Kidney (tissue), 22 donors: ENCODE measurements at places on chromosomes 1 and 21. TPM values are rescaled to one million over a fixed set of nuclear protein-coding genes. Genes with fewer than 3 reads are reported as not detected.

Gene MSH4
- total RNA-seq: 0.41 TPM

Gene FMOD
- total RNA-seq: 22.3 TPM

Gene RAB25
- total RNA-seq: 51.4 TPM

GRCh38 chr1:27097484-27097917 lies 57.4 kb downstream of the SLC9A1 start:
- H3K27me3 ChIP-seq: no peaks in the 10 kb centered on the region
- peaks cover 3% of the 10 kb centered on the region for H3K4me1 ChIP-seq
- H3K36me3 ChIP-seq: no peaks in the 10 kb centered on the region
- no peak overlapping the region for H3K4me3 ChIP-seq
- no peak overlapping the region for H3K27ac ChIP-seq

DNA sequence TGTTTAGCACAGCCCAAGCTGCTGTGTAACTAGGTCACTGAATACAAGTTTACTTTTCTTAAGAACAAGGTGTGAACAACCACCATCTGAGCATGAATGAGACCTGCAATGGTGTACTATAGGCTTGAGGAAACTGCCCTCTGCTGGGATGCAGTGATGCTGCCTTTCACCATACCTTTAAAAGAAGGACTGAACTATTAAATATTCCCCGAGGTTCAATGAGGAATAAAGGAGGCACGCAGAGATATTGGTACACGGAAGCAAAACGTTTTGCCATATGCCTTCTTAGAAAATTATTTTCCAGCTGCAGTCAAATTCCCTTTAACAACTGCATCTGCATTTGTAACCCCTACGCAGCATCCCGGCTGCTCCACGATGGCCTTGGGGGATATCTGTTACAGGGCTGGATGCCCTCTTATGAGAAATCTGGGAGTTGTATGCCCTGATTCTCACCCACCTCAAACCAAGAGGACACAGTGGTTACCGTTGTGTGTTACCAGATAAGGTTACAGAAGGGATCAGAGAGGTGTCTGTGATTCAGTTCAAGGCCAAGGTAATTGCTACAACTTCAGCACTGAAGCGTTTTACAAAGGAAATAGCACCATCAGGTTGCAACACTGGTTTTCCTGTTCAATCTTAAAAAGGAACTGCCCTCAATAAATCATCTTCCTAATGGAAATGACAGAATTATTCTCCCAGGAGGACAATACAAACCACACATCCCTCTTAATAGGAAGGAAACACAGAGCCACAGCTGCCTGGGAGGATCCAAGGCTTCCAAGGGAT lies 470.5 kb downstream of the LTN1 start:
- H3K4me3 ChIP-seq: no peak overlapping the region
- H3K27me3 ChIP-seq: no peaks in the 10 kb centered on the region
- peak; percentile 14 for DNase-seq
- H3K27ac ChIP-seq: no peak overlapping the region
- peaks cover 3% of the 10 kb centered on the region for H3K4me1 ChIP-seq

DNA sequence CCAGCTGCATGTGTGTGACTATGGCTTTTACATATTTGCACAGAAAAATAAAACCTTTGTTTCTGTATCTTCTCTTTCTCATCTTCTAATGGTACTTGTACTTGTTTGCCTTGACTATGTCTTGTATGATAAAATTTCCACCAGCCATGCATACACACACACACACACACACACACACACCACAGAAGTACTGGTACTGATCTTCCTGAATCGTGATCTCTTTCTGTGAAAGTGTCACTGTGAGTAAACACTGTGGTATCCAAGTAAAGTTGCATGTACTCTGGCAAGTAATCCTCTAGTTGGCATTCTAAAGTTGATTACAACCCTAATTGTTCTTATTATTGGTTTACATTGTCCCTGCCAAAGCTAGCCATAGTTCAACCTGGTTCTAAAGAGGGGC lies 176.7 kb downstream of the CRB1 start:
- H3K4me1 ChIP-seq: no peaks in the 10 kb centered on the region
- DNase-seq: no peak
- H3K36me3 ChIP-seq: no peaks in the 10 kb centered on the region
- H3K27ac ChIP-seq: no peak overlapping the region
- no peak overlapping the region for H3K4me3 ChIP-seq
- no peaks in the 10 kb centered on the region for H3K27me3 ChIP-seq

GRCh38 chr1:51840743-51841461 lies 37.6 kb downstream of the NRDC start:
- H3K27ac ChIP-seq: no peak overlapping the region
- no peak overlapping the region for H3K4me3 ChIP-seq
- H3K27me3 ChIP-seq: no peaks in the 10 kb centered on the region
- no peaks in the 10 kb centered on the region for H3K36me3 ChIP-seq

Gene OR2T33
- not detected for total RNA-seq

GRCh38 chr21:45276596-45276995 lies 11.1 kb downstream of the POFUT2 start:
- no peaks in the 10 kb centered on the region for H3K27me3 ChIP-seq
- no peak overlapping the region for H3K27ac ChIP-seq
- H3K4me1 ChIP-seq: no peaks in the 10 kb centered on the region
- H3K4me3 ChIP-seq: no peak overlapping the region

Gene CLCC1
- total RNA-seq: 32.1 TPM

Gene C4BPA
- total RNA-seq: 45.7 TPM

Gene HYI
- total RNA-seq: 50.5 TPM

DNA sequence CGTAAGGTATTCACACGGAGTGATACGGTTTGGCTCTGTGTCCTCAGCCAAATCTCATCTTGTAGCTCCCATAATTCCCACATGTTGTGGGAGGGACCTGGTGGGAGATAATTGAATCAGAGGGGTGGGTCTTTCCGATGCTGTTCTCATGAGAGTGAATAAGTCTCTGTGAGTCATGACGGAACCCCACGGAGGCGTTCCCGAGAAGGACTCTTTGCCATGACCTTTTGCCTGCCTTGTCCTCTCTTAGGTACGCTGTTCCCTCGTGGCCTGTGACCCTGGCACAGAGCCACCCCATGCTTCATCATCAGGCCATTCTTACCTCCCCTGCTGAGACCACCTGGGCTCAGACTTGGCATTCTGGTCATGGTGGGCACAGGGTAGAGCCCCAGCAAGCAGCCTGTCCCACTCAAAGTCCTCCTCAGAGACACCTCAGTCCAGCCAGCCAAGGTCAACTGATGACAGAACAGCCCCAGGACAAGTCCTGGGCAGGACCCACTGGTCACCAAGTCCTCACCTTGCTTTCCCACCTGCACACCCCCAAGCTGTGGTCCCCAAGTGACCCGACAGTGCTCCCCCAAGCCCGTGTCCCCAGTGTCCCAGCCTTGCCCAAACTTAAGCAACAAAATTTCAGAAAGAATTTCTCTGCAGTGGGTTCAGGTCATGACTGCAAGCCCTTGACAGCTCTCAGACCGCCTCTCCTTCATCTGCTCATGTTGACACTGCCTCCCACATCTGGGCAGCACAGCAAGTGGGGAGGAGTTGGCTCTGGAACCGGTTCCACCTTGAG lies 158.4 kb downstream of the ACTL8 start:
- no peak overlapping the region for H3K4me3 ChIP-seq
- H3K27ac ChIP-seq: no peak overlapping the region
- DNase-seq: no peak
- H3K4me1 ChIP-seq: no peaks in the 10 kb centered on the region
- H3K36me3 ChIP-seq: no peaks in the 10 kb centered on the region

Gene DLGAP3
- total RNA-seq: 1.0 TPM

Gene LCE3E
- not detected for total RNA-seq

- no peak overlapping the region for H3K4me3 ChIP-seq
- peaks cover 3% of the 10 kb centered on the region for H3K4me1 ChIP-seq
- no peak overlapping the region for H3K27ac ChIP-seq
- no peak for DNase-seq
Observed at GRCh38 chr1:39876144-39876543, 7.2 kb downstream of the TRIT1 start.

GRCh38 chr1:39917825-39918224 lies 16.1 kb upstream of the MYCL start:
- DNase-seq: no peak
- no peaks in the 10 kb centered on the region for H3K4me1 ChIP-seq
- H3K36me3 ChIP-seq: no peaks in the 10 kb centered on the region
- H3K27ac ChIP-seq: no peak overlapping the region
- H3K4me3 ChIP-seq: no peak overlapping the region
- H3K27me3 ChIP-seq: no peaks in the 10 kb centered on the region

DNA sequence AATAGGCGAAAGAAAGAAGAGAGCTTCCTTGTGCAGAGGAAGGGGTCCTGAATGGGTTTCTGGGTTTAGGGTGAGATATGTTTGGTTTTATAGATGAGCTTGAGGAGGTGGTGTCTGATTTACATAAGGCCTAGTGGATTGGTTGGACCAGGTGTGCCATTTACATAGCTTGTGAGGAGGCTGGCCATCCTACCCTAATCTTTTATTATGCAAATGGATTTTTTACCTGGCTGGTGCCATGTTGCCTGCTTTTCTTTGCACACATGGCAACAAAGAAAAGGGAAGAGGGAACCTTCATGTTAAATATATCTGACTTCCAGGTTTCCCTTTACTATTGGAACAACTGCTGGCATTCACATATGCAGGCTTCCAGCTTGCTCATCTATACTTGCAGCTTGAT lies 585.3 kb downstream of the PTPRU start:
- H3K36me3 ChIP-seq: no peaks in the 10 kb centered on the region
- H3K27ac ChIP-seq: no peak overlapping the region
- no peak overlapping the region for H3K4me3 ChIP-seq
- DNase-seq: no peak
- H3K4me1 ChIP-seq: no peaks in the 10 kb centered on the region

GRCh38 chr1:75836528-75837100 lies 39.9 kb downstream of the MSH4 start:
- H3K4me1 ChIP-seq: no peaks in the 10 kb centered on the region
- no peak overlapping the region for H3K4me3 ChIP-seq
- H3K27ac ChIP-seq: no peak overlapping the region
- H3K27me3 ChIP-seq: no peaks in the 10 kb centered on the region

DNA sequence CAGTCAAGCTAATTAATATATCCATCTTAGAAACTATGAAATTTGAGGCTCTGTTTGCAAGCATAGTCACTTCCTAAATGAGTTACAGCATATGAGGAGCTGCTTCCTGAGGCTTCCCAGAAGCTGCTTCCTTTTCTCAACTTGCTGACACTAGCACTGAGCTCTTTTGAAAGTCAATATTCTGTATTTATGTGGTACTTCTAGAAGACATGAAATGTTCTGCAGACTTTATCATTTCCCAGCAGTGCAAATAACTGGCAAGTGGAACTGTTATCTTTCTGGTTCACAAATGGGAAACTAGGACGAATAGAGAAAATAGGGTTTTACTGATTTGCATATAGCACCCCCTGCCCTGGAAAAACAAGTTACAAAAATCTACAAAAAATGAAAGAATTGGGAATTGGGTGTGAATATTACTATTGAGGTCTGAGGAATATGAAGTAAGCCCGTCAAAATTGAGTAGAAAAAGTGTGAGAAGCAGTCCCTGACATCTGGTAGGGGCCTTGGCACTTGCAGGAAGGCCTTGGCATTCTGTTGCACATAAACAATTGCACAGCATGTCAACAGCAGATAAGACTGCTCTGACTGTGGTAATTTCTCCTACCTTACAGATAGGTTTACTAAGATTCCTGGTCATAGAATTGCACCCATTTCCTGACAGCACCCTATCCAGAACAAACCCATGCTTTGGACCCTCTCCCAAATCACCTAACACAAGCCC lies 7.1 kb downstream of the GIPC2 start:
- no peaks in the 10 kb centered on the region for H3K27me3 ChIP-seq
- H3K4me1 ChIP-seq: no peaks in the 10 kb centered on the region
- no peak overlapping the region for H3K27ac ChIP-seq
- no peaks in the 10 kb centered on the region for H3K36me3 ChIP-seq

Gene FCAMR
- total RNA-seq: 1.8 TPM

Gene SPRR1B
- total RNA-seq: not detected

Gene TDRD10
- total RNA-seq: 4.7 TPM

Gene GPX7
- total RNA-seq: 9.7 TPM

DNA sequence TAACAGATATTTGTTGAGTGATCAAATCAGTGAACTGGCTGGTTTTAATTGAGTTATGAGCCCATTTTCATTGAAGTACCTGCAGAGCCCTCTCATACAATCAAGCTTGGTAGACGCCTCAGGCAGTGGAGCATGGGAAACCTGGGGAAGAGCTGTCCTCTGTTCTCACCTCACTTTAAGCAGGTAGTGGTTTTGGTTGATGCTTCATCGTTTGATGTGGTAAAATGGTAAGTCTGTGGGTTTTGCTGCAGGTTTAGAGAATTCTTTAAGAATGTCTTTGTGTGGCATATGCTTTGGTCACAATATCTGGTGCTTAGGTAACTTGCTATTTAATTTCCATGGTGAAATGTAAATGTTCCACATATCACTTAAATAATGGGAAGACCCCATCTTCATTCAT lies 10.0 kb downstream of the LAMC1 start:
- no peaks in the 10 kb centered on the region for H3K4me1 ChIP-seq
- no peak overlapping the region for H3K27ac ChIP-seq
- H3K27me3 ChIP-seq: no peaks in the 10 kb centered on the region

DNA sequence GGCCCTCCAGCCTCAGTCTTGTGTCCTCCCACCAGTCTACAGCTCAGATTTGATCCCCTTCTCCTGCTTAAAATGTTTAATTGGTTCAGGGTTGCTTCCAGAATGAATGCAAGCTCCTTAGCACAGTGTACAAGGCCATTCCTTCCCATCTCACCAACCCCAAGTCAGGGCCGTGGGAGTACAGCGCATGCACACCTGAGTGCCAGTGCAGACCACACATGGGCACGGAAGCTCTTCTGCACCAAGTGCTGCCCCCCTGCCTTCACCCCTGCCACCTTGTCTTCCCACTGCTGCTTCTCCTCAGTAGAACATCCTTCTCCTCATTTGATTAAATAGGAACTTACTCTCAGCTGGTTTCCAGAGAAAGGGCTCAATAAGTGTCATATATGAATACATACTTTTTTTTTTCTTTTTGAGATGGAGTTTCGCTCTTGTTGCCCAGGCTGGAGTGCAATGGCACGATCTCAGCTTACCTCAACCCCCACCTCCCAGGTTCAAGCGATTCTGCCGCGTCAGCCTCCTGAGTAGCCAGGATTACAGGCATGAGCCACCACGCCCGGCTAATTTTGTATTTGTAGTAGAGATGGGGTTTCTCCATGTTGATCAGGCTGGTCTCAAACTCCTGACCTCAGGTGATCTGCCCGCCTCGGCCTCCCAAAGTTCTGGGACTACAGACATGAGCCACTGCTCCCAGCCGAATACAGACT lies 9.3 kb downstream of the PMF1 start:
- no peaks in the 10 kb centered on the region for H3K4me1 ChIP-seq
- no peaks in the 10 kb centered on the region for H3K27me3 ChIP-seq
- H3K27ac ChIP-seq: no peak overlapping the region
- DNase-seq: no peak
- H3K36me3 ChIP-seq: peaks cover 27% of the 10 kb centered on the region
- no peak overlapping the region for H3K4me3 ChIP-seq

DNA sequence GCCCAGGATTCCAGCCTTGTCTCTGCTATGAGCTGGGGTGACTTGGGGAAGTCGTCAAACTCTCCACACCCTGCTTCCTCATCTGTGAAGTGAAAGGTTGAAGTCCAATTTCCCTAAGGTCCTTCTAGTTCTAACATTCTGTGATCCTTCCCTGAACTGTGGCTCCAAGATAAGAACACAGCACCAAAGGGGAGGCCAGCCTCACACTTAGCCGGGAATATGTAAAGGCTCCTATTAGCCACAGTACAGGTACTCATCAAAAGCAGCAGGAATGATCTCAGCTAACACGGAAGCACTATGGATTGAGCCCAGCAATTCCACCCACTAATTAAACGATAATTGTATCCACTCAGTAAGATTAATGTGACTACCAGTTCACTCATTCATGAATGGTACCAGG lies 4.0 kb downstream of the SLC30A10 start:
- no peaks in the 10 kb centered on the region for H3K36me3 ChIP-seq
- H3K4me3 ChIP-seq: no peak overlapping the region
- peaks cover 3% of the 10 kb centered on the region for H3K27me3 ChIP-seq
- H3K27ac ChIP-seq: no peak overlapping the region
- H3K4me1 ChIP-seq: peaks cover 5% of the 10 kb centered on the region
